ENCODE measurements at places on chromosomes 5 and 9.
A peak's percentile ranks its signal among the peaks of the same experiment; 100 is the strongest.

- no peak for DNase-seq
Measured at GRCh38 chr5:149750596-149750995, 20.5 kb downstream of the PPARGC1B start.

DNA sequence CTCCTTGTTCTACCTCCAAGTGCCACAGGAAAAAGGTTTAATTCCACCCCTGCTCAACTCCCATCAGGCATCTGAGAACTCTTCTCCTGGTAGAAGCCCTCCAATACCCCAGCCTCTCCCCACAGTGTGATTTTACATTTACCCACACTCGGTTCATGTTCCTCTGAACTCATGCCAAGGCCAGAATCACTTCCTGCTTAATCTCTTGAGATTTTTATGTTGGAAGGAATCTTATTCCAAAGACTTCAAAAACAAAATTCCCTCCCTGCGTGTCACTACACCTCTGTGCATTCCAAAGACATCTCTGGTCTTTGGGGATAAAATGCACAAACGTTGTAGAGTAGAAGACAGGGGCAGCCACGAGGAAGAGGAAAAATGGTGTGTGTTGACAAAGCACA lies 186.8 kb downstream of the ACTL7B start:
- DNase-seq, result no peak

- DNase-seq, result no peak
Measured at GRCh38 chr5:174623433-174624019, 100.9 kb upstream of the MSX2 start.

GRCh38 chr9:72864327-72864726 lies 88.5 kb downstream of the ALDH1A1 start:
- peak; percentile 54 for DNase-seq

GRCh38 chr9:76369583-76369982 lies 24.6 kb downstream of the RFK start:
- DNase-seq, result peak; percentile 93

DNA sequence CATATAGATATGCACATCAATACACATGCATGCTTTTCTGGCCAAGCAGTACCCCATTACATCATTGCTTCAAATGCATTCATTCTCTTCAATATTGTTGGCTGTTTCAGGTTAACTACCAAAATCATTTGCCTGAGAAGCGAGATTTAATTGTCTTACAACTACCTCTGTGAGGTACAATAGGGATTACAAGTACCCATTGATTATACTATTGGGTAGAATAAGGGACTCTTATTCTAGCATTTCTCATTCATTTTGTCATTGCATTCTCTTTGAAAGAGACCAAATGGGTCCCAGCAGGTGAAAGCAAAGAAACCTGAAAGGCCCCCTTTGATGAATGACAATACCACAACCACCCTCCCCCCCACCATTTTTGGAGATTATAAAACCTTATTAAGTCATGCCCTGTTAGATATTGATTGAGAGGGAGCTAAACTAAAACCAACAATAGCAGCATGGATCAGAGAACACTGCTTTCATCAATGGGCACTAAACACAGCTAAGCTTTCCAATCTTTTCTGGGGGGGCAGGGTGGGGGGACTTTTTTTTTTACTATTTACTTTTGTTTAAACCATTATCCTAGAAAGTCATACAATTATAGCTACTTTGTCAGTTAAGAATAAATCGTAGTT lies 375.0 kb upstream of the CCNH start:
- no peak for DNase-seq

DNA sequence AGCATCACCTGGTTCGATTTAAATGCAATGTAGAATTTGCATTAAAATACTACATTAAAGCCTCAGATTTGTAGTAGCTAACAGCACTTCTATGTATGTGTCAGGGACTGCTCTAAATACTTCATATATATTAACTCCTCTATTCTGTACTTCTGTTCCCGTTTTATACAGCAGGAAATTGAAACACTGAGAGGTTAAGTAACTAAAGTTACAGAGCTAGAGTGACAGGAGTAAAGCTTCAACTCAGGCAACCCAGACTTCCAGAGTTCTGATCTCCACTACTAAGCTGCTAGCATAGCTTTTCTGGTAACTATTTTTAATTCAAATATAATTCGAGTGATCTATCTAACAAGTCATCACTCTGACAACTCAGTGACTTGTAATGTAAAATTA lies 619 bp upstream of the APC start:
- DNase-seq, result no peak

DNA sequence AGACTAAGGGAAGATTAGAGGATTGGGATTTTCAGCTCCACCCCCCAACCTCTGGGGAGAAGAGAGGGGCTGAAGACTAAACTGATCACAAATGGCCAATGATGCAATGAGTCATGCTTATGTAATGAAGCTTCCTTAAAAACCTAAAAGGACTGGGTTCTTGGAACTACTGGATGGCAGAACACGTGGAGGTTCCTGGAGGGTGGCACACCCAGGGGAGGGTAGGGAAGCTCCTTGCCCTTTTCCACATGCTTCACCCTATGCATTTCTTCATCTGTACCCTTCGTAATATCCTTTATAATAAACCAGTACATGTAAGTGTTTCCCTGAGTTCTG lies 48.6 kb downstream of the ARHGEF28 start:
- DNase-seq, result no peak

DNA sequence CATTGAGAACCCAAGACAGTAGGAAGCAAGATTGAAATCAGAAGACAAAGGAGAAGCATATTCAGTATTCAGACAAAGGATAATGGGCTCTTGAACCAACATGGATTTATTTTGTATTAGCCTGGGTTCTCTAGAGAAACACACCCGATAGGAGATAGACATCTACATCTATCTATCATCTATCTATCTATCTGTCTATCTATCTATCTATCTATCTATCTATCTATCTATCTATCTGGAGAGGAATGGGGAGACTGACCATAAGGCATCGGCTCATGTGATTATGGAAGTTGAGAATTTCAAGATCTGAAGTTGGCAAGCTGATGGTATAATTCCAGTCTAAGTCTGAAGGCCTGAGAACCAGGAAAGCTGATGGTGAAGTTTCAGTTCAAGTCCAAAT lies 13.4 kb downstream of the COX7C start:
- DNase-seq, result no peak

GRCh38 chr9:136906266-136906665 lies 19.9 kb downstream of the TRAF2 start:
- DNase-seq, result no peak

DNA sequence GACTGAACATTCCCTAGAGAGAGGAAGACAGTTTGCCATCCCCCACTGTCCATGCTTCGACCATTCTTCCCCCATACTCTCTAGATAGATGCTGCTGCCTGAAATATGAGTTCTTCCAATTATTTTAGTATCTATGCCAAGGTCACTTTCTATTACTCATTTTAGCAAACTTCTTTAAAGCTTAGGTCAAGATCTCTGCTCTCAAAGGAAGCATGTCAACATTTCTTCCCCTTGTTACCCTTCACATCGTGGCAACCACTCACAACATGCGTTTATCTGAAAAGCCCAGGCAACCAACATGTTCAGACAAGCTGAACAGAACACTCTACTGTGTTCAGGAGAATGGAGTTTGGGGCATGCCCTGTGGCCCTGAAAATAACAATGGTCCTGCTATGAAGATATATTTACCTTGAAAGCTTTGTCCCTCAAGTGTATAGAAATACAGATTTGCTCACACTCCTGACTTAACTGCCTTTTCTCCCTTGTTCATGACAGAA lies 138.4 kb upstream of the KIF2A start:
- DNase-seq, result no peak

GRCh38 chr5:108461628-108462367 lies 79.9 kb upstream of the FBXL17 start:
- no peak for DNase-seq

DNA sequence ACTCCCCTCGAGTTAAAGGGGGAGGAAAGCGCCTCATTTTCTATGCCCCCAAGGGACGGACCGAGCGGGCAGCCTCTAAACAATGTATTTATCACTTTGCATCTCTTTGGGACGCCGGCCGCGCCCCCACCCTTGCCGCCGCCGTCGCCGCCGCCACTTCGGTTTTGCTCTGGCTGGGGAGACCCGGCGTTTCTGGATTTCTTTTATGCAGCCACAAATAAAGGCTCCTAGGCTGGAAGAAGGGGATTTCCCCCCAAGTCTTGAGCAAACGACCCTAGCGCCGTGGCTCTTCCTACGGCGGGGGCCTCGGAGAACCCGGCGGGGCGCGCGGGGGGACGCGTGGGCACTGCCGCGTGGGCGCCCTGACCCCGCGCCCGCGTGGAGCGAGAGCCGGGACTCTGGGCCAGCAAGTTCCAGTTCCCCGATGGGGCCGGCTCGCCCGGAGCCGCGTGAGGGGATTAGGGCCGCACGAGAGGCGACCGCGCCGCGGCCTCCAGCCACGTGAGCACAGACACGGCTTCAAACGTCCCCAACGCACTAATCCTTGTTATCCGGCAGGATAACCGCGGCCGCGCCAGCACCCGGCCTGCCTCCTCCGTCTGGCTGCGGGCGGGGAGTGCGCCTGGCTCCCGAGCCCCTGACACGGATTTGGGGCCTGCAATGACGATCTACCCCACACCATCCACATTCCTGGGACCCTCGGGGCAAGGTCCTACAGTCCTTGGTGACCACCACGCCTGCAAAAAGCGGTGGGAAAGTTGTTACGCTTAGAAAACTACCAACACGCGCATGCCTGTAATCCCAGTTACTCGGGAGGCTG lies 7.9 kb upstream of the NEUROG1 start:
- peak; percentile 44 for DNase-seq

- no peak for DNase-seq
Measured at GRCh38 chr5:88188458-88189132, 80.0 kb downstream of the TMEM161B start.

- no peak for DNase-seq
Measured at GRCh38 chr9:113222482-113222841, 1.1 kb downstream of the SLC31A1 start.

GRCh38 chr5:168413062-168413461 lies 73.2 kb upstream of the RARS1 start:
- no peak for DNase-seq

- DNase-seq, result no peak
Measured at GRCh38 chr5:172721455-172722326, 49.3 kb downstream of the DUSP1 start.

GRCh38 chr5:125012727-125013451 lies 266.4 kb upstream of the ZNF608 start:
- DNase-seq, result no peak

- no peak for DNase-seq
Measured at GRCh38 chr5:128334010-128334716, 203.9 kb downstream of the FBN2 start.

- no peak for DNase-seq
Measured at GRCh38 chr5:169433221-169433651, 132.3 kb upstream of the SLIT3 start.

GRCh38 chr5:35369965-35370790 lies 139.9 kb upstream of the PRLR start:
- DNase-seq, result no peak

- no peak for DNase-seq
Measured at GRCh38 chr5:14309878-14310531, 166.9 kb downstream of the TRIO start.

DNA sequence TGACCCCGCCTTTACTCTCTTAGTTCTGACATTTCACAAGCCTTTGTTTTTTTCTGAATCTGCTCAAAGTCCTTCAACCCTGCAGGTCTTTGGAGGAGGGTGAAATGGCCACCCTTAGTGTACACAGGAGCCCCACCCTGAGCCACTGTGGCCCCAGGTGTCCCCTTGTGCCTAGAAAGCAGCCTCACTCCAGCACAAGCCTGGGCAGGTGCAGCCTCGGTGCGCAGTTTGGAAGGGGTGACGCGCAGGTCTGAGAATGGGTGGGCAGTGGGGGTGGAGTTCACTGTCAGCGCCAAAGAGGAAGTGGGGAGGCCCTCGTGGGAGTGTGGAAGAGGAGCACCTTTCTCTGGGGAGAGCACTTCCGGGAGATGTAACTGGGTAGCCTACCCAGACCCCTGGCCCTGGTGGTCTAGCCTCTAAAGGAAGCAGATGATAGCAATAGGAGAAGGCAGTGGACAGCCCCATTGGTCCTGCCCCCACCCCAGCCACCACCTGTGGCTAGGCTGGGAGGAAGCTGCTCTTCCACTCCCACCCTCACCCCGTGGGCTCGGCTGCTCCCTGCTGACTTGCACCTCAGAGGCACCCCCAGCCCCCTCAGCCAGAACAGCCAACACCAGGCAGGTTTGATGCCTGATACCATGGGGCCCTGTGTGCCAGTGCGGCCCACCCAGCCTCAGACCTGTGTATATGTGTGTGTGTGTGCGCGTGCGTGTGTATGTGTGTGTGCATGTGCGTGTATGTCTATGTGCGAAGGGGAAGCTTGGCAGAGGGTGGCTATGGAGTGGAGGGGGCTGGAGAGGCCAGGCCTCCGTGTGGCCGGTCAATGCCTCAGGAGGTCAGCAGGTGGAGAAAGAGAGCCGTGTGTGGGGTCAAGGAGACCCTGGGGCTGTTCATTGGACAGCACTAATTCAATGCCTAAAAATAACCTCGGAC lies 16.8 kb upstream of the DAB2IP start:
- no peak for DNase-seq

GRCh38 chr9:131787838-131788237 lies 48.0 kb upstream of the RAPGEF1 start:
- no peak for DNase-seq

DNA sequence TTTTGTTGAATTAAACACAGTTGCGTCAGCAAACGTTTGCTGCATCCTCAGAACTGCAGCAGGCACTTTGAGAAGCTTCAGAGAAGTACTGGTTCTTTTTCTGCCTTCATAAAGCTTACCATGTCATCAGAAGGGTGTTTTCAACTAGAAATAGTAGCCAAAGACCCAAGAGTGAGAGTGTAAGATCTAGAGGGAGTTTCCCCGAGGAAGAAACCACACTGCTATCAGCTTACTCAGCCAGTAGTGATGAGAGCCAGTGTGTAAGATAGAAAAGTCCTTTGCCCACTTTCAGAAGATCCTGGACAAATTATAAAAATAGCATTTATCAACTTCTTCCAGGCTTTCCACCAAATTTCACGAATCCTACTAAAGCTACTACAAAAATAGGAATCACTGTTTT lies 154.5 kb downstream of the PAPPA start:
- no peak for DNase-seq

DNA sequence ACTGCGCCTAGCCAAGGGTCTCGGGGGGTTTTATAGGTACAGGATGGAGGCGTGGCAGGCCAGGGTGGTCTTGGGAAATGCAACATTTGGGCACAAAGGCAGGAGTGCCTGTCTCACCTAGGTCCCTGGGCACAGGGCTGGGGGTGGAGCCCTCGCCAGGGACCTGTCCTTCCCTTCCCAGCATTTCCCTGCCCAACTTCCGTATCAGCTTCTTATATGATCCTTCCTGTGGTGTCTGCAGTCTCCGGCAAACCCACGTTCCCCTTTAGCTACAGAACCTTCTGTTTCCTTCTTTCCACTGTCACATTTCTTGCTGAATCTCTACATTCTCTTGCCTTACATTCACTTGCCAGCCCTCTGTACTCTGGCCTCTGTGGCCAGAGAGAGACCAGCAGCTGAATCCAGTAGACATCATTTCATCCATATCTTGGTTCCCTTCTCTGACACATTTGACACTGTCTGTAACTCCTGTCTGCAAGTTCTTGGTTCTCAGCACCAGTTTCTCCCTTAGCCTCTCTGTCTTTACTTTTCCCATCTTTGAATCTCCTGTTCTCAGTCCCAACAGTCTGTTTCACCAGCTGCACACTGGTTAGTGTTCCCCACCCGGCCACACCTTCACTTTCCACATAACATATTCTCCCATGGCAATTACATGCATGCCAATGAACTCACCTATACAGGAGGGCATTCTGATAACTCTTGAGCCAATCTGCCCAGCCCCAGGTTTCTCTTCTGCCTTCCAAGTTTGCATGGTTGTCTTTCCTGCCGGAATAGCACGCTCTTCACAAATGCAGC lies 134.7 kb upstream of the ZNF608 start:
- no peak for DNase-seq

All from kidney (tissue), 22 donors.